ENCODE measurements at places on chromosomes 16 and 17. TPM values are rescaled to one million over a fixed set of nuclear protein-coding genes. Genes with fewer than 3 reads are reported as not detected.

DNA sequence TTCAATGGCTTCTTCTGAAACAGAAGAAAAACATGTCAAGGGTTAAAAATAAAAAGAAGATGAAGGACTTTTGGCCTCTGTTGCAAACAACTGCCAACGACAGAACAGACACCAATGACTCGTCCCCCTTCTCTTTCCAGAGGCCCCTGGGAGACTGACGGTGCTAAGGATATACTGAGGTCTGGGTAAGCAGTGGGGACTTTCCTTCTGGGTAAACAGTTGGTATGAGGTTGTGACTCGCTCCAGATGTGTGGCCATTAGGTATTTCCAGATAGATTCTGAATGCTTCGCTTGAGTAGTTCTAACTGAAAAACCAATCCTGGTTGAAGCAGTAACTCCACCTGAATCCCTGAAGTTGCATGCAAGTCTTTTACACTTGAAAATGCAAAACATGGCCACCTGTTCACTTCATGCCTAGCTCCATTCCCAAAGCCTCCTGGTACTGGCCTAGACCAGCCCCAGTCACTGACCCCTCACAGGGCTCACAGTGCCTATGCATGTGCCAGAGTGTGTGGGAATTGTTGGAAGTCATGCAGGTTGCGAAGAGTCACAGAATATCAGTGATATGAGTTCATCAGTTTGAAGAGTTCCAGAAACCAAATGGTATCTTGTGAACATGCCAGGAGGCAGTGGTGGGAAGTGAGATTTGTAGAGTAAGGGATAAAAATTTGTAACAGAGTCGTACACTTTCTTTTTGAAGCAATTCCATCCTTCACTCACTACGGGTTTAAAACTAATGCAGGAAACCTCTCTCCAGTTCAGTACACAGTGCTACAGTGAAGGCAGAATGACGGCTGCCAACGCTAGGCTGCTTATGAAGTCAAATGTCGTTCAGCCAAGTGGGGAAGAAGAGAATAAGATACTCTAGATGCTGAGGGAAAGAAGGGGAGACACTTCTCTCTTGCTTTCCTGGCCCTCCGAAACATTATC lies 217.8 kb downstream of the ZFHX3 start:
- DNase-seq, result peak; percentile 77

DNA sequence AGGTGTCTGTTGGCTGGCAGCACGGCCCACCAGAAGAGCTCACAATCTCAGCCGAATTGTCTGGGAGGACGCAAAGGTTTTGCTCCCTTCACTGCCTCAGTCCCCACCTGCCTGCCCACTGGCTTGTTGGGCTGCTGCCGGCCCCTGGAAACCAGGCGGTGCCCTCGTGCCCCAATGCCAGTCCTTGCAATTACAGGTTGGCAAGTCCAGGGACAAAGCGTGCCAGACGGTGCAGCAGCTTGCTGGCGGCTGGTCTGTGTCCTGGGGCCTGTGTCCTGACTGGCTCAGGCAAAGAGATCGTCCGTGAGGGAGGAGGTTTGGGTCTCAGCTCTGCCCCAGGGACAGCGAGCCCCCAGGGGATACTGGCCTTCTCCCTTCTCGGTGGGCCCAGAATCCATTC lies 24.6 kb upstream of the SPNS2 start:
- DNase-seq, result no peak

DNA sequence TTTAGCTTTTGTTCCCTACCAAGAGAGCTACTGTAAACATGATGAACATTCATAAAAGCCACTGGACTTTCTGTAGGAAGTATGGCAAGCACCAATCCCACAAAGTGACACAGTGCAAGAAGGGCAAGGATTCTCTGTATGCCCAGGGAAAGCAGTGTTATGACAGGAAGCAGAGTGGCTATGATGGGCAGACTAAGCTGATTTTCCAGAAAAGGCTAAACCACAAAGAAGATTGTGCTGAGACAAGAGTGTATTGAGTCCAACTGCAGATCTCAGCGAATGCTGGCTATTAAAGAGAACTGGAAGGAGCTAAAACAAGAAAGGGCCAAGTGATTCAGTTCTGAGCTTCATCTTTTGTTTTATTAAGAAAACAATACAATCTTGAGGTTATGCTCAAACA lies 60.5 kb upstream of the EFCAB3 start:
- DNase-seq, result no peak

- no peak for DNase-seq
These were observed 46.0 kb upstream of the NF1 start for GRCh38 chr17:31048780-31049179.

GRCh38 chr16:69927056-69927757 lies 23.9 kb upstream of the CLEC18A start:
- peak; percentile 51 for DNase-seq

DNA sequence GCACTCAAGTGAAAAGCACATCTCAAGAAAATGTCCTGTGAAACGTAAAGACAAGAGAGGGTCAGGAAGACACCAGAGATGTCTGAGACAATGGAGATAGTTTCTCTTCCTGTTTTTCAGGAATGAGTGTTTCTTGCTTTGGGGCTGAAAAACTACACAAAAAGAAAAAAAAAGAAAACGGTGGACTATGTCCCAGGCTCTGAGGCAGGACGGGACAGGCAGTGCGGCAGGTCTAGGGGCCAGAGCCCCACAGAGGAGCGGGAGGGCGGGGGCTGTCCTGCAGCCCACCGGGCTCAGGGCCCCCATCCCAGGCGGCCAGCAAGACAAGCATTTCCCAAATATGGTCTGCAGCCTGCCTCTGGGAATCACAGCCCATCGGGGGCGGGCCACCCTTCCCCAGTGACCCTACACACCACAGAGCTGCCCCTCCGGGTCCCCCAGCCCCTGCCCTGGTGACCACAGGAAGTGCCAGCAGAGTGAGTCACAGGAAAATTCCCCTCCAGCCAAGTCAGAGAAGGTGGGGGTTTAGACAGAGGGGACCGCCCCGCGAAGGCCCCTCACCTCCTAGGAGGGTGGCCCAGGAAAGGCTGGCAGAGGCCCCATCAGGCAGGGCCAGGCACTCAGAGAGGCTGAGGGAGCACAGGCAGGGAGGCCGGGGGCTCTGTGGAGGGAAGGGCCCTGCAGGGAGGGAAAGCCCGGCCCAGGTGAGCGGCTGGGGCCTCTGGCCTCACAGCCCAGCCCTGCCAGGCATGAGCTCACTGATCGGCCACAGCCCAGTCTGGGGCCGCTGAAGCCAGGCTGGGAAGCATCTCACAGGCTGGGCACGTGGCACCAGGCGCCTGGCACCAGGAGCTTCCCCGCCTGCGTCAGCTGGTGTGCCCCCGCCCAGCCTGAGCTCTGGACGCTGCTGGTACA lies 6.3 kb downstream of the BCAR1 start:
- DNase-seq, result peak; percentile 97

GRCh38 chr16:72665701-72666100 lies 382.2 kb downstream of the ZFHX3 start:
- no peak for DNase-seq

Gene FOXN1
- total RNA-seq, result not detected

DNA sequence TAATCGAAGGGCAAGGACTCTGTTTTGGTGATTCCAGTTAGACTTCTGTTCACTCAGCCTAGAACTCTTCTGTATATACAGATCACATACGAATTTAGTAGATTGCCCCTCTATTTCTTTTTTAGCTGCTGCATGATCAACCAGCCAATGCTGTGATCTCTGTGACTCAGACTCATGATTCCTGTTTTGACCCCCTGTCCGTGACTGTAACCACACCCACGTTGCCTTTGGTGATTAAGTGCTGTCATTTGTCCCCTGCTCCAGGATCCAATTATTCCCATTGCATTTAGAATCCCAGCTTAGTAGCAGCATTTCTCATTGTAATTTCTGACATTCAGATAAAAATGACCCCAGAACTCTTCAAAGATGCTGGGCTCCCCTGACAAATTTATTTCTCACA lies 545.7 kb downstream of the NPIPA7 start:
- no peak for DNase-seq

DNA sequence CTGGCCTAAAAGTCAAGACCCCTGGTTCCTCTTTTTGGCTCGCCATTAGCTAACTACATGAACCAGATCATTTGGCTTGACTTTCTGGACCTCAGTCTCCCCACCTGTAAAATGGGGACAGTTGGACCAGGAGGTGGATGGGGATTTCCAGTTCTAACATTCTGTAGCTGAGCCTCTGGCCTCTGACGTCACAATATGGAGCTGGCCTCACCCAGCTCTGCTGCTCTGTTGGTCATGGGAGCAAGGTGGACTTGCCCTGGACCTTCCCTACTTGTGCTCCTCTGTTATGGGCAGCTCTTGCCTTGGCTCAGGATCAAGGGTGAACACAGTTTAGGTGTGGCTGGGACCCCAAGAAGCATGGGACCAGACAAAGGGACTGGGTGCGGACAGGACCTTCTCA lies 16.5 kb upstream of the KCNH6 start:
- no peak for DNase-seq

DNA sequence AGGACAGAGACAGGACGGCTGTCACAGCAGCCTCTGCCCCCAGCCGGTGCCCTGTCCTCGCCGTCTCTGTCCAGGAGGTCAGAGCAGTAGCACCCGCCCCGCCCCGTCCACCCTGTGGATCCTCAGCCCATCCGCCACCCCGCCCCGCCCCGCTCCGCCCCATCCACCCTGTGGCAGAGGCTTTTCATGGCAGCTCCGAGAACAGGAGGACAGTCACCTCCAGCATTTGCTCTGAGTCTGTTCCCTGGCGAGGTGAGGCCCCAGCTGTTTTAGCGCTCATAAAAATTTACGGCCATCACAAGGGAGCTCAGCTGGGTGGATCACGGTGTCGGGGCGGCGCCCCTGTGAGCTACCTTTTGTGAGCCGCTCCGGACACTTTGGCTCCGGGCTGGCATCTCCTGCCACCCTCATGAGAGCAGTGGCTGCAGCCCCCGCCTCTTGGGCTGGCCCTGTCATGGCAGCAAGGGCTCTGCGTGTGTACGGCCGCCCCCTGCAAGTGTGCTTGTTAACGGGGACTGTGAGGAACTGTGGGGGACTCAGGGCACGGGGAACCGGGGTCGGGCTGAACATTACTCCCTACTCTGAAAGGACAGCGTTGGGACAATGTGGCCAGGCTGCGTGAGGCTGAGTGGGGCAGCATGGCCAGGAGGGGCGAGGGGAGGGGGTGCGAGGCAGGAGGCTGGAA lies 32.3 kb upstream of the GNG13 start:
- no peak for DNase-seq

GRCh38 chr17:27559506-27560481 lies 71.2 kb upstream of the LGALS9 start:
- peak; percentile 87 for DNase-seq

- no peak for DNase-seq
These were observed 9.5 kb upstream of the RASD1 start for GRCh38 chr17:17505610-17506171.

Gene KRT25
- total RNA-seq, result not detected

- no peak for DNase-seq
These were observed 490 bp downstream of the GID4 start for GRCh38 chr17:18039535-18040260.

Measured in renal cortical epithelial cell (primary cell).